ENCODE measurements at places on chromosomes 5 and 9.

GRCh38 chr5:78562001-78562400 lies 86.6 kb downstream of the LHFPL2 start:
- no peak for DNase-seq

DNA sequence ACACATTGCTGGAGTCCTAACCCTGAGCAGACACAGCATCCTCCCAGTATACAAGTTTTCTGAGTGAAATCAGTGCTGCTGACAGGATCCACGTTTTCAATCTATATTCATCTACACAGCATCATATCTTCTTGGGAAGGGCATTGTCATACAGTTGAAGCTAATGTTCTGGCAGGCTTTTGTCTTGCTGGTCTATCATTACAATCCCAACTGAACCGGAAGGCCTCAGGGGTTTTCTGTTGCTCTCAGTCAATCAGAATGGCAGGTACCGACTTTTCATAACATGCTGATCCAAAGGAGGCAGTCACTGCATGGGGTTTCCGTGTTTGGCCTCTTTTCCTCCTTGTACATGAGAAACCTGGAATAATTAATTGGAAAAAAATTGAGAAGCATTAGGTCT lies 2118.8 kb upstream of the WWC1 start:
- DNase-seq: no peak

GRCh38 chr5:151171529-151171928 lies 13.9 kb upstream of the ANXA6 start:
- no peak for DNase-seq

- DNase-seq: no peak
Observed at GRCh38 chr9:82057805-82058204, 69.2 kb downstream of the SPATA31D1 start.

DNA sequence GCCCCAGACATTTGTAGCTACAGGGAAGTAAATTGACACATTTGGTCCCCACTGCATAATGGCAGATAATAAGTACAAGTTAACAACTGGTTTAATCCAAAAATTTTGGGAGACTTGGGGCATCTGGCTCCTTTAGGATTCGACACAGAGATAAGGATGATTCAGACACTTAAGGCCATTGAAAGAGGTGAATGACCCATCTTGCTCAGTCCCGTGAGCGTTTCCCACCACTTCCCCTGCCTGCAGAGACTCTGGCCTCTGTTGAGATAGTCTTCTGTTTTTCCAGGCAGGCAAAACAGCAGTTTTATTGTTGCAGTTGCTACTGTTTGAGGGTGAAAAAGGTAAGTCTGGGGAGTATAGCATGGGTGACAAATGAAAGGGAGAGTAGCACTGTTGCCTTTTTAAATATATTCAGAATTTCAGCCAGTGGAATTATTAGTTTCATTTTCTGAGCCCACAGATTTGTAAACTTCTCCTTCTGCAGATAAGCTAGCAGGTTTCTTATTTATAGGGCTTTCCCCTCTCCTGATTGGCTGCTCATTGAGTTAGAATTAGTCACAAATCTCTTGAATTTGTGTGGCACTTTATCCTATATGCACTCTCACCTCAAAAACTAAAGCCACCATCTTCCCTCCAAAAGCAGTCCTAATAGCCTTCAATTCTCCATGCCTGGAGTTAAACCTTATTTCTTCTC lies 19.3 kb downstream of the ACO1 start:
- DNase-seq: no peak

DNA sequence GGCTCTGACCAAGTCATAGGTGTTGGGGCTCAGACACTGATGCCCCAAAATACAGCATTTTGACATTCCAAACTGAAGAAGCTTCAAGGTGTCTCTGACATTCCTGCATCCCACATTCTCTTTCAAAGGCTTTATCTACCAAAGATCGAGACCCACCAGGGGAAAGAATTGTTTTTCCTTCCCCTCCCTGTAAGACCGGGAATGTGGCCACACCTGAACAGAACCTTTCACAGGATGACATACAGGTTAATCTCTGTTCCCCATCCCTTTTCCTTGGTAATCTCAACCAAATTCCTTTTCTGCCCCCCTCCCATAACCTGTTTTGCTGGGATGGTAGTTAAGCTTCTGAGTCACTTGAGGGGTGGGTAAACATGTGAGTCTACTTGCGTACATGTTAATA lies 72.3 kb downstream of the IQGAP2 start:
- no peak for DNase-seq

GRCh38 chr9:110141227-110141793 lies 66.6 kb downstream of the C9orf152 start:
- DNase-seq: no peak

GRCh38 chr5:10283927-10284635 lies 23.6 kb downstream of the CMBL start:
- peak; percentile 83 for DNase-seq

DNA sequence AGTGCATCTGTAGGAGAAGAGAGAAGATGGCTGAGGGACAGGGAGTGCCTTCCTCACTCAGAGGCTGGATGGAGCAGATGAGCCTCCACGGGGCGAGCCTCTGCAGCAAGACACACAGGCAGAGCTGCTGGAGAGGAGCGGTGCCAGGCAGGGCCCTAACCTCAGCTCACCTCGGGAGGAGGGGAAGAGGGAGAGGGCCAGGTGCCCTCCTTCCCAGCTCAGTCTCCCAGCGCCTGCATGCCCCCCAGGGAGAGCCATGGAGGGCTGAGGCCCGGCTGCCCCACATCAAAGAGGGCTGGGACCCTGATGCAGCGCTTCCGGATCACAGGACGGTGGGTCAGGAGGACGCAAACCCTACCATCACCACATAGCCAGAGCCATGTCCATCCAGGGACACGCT lies 13.6 kb upstream of the SPATA31E1 start:
- no peak for DNase-seq

- DNase-seq: no peak
Observed at GRCh38 chr5:83744821-83745220, 24.2 kb upstream of the HAPLN1 start.

DNA sequence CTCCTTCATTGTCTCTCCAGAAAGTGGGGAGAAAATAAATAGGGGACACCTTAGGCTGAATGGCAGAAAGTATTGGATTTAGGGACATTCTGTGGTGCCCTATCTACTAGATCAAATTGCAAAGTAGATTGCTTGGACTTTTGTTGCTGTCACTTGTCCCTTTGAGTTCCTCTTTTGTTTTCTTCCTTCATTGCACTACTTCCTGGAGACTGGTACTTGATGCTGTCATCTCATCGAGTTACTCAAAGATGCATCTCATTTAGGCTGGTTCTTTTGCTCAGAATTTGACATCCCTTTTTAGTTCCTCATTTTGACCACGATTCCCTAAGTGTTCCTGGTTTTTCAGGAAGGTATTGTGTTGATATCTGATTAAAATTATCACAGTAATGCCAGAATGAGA lies 137.6 kb downstream of the ADGRV1 start:
- DNase-seq: no peak

DNA sequence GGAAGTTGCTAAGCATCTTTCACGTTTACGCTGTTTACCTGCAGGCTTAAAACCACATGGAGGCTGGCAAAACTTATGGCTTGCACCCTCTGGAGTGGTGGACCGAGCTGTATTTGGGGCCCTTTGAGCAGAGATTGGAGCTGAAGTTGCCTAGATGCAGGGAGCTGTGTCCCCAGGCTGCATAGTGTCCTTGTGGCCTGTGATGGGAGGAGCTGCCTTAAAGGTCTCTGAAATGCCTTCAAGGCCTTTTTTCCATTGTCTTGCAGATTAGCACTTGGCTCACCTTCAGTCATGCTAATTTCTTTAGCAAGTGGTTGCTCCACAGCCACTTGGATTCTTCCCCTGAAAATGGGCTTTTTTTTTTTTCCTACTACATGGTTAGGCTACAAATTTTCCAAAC lies 81.5 kb upstream of the CHD1 start:
- no peak for DNase-seq

DNA sequence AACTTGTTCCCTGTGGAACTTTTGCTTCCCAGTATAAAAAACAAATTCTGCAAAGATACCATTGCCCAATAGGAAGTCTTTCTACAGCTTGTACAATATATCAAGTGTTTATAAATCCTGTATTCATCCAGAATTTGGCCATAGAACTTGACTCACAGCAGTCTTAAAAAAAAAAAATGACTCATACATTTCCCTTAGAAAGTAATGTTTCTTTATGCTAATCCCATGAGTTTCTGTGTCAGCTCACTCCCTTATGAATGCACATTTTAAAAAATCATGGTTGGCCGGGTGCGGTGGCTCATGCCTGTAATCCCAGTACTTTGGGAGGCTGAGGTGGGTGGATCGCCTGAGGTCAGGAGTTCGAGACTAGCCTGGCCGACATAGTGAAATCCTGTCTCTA lies 89.3 kb upstream of the DMRT1 start:
- no peak for DNase-seq

Data from CD4-positive, CD25-positive, alpha-beta regulatory T cell (primary cell).